ENCODE measurements at places on chromosomes 4 and X.

DNA sequence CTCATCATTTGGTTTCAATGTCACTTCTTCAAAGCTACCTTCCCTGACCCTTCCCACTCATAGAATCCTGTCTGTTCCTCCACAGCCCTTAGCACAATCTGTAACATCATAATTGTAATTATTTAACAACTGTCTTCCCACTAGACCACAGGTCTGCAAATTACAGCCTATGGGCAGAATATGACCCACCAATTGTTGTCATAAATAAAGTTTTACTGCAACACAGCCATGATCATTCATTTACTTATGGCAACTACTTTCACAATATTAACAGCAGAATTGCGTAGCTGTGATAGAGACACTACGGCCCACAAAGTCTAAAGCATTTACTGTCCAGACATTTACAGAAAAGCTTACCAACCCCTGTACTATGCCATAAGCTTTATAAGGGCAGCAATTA lies 15.9 kb downstream of the USP46 start:
- DNase-seq: no peak

GRCh38 chr4:125789023-125789422 lies 474.3 kb downstream of the FAT4 start:
- peak; percentile 2 for DNase-seq

GRCh38 chr4:40228497-40229365 lies 31.9 kb downstream of the RHOH start:
- no peak for DNase-seq

- no peak for DNase-seq
Observed at GRCh38 chrX:19720661-19721060, 166.7 kb downstream of the SH3KBP1 start.

DNA sequence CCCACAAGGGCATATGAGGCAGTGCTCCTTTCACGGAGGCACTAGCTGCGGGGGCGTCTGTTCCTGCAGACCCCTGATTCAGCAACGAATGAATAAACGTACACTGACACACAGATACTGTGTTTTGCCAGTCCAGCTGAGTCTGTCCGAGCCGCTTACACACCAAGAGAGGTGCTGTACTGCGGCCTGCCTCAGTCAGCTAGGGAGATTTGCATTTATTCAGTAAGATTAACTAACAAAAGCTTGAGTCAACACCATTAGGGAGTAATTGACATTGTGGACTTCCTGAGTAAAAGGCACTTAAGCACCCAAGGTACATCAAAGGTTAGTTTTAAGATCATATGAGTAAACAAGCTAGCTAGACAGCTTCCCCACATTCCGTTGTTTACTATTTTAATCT lies 31.0 kb upstream of the BEX4 start:
- DNase-seq: no peak
